Natural killer cell (primary cell): ENCODE measurements at places on chromosomes 12 and 14.

DNA sequence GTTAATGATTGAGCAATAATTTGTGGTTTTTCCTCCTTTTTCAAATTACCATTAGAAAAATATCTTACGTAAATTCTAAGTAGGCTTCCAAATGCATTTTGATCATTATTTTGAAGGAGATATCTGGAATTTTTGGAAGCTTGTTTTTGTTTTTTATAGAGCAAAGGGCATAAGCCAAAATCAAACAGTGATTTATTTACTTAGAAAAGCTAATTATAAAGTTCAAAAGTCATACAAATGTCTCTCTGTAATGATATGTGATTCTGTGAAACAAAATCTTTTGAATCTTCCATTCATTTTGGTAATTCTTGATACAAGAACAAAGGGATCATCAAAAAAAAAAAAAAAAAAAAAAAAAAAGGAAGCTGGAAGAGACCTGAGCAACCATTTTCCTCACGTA is 416.8 kb downstream of the ETNK1 start:
- no peak for DNase-seq

- no peak for DNase-seq
Measured at GRCh38 chr12:76929499-76929898, 50.7 kb upstream of the CSRP2 start.

DNA sequence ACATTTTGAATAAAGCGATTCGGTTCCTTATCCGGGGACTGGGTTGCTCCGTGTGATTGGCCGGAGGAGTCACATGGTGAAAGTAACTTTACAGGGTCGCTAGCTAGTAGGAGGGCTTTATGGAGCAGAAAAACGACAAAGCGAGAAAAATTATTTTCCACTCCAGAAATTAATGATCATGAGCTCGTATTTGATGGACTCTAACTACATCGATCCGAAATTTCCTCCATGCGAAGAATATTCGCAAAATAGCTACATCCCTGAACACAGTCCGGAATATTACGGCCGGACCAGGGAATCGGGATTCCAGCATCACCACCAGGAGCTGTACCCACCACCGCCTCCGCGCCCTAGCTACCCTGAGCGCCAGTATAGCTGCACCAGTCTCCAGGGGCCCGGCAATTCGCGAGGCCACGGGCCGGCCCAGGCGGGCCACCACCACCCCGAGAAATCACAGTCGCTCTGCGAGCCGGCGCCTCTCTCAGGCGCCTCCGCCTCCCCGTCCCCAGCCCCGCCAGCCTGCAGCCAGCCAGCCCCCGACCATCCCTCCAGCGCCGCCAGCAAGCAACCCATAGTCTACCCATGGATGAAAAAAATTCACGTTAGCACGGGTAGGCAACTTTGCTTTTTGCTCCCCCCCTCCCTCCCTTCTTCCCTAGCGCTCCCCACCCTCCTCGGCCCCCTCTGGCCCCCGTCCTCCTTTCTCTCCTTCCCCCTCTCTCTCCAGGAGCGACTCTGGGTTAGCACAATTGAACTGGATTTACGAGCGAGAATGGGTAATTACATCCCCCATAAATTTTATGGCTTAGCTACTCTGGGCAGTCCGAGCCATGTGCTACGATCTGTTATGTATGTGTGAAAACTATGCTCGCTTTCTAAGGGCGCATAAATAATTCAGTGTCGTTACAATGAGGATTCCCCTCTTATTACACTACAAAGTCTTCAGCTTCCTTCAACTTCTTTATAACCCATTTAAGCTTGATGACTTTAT is at the start of gene HOXC4:
HOXC4 (plus strand) TSS at position 85 of the 991 bp plus-strand sequence; CDS start at position 173, 88 bp downstream.
- peak; percentile 61 for DNase-seq

GRCh38 chr14:33714527-33715226 is 236.2 kb downstream of the EGLN3 start:
- DNase-seq = no peak

DNA sequence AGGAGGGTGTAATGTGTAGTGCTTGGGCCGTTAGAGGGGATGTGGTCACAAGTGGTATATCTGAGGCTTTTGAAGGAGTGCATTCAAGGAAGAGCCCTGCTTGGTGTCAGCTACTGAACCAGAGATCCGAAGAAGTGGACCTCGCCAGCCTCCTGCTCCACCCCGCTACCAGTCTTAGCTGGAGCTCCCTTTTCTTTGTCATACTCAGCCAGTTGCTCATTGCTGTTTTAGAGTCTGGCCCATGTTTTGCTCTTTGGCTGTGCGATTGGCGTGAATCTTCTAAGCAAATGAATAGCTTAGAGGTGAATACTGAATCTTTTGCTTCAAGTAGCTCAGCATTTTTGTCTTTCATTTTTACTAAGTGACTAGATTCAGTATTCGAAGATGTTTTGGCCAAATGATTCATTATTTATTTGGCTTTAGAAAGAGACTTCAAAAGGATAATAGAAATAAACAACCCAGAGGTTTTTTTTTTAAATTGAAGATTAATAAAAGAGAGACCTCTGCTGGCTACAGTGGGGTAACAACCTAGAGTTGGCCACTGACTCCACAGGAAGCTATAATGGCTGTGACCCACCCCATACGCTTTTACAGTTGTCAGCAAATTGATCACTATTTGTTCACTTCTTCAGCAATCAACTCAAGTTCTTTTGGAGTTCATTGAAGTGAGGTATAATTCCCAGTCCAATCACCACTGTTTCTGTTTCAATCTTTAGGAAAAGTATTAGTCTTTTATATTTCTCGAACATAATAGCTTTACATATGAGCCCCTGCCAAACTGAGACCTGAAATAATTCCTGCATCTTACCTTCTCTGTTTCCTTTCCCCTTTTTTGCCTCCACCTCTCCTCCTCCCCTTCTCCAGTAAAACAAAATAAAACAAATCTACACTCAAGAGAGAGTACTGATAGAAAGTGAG is 19.9 kb downstream of the CDKN1B start:
- DNase-seq = peak; percentile 80

DNA sequence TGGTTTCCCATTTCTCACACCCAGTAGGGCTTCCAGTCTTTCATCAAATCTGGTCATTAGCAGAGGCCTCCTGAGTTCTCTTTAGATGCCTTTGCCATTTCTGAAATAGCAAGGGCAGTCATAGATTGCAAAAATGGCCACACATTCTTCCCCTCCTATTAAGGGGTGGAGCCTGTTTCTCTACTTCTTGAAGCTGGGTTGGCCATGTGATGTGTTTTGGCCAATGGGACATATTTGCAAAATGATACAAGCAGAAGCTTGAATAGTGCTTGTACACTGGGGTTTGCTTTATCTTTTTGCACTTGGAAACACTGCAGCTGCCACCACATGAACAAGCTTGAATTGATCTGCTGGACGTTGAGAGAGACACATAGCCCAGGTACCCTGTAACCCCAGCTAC is 109.3 kb downstream of the VRK1 start:
- DNase-seq = no peak

DNA sequence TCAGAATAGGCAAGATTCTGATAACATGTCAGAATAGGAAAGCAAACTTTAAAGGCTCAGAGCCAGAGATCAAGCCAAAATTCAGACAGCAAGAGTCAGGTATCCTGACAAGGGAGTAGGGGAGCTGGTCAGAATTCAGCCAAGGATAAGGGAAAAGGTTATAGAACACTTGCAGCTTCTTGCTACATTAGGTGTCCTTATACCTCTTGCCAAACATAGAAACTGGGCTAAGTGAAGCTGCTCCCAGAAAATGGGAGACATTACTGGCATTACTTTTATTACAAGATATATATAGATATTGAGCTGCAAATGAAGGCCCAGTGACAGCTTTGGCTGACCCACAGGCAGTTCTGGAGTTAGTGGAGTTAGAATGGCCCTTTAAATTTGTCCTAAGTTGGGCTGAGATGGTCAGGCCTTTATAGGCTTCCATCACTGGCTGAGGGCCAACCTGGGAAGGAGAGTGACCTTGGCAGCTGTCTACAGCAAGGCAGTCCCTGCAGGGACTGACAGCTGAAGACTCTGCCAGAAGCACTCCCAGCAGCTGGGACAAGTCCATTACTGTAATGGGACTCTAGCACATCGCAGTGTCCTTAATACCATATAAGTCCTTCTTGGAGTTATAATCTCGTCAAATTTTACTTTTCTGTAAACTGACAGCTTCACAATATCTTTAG is 83.0 kb downstream of the LRRC9 start:
- DNase-seq = no peak

GRCh38 chr14:68501614-68502052 is 291.2 kb downstream of the ZFP36L1 start:
- no peak for DNase-seq

DNA sequence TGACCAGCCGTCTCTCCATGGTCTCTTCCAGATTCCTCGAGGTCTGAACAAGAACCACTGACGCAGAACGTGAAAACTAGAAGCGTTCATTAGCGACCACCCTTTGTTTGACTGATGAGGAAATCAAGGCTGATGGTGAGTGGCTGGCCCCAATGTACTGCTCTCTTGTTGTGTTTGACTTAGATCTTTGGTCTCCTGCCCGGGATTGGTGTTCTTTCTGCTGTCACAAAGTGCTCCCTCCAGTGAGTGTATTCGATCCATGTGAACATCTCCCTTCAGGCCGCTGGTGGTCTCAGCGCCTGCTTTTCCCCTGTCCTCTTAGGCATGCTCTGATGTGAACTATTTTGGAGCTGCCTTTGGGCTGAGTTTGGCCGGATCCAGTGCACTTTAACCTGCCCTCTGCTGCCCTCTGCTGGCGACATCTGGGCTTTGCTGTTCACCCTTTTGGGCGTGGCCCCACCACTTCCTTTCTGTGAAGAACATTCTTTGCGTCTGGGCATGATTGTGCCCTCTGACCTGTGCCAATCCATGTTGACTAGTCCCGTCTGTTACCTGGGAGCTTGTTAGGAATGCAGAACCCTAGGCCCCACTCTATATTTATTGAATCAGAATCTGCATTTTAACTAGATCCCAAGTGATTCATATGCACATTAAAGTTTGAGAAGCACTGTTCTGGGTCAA is 279.1 kb downstream of the TTC6 start:
- peak; percentile 80 for DNase-seq

GRCh38 chr12:17866802-17867201 is 223.2 kb downstream of the RERGL start:
- no peak for DNase-seq

- peak; percentile 61 for DNase-seq
Measured at GRCh38 chr12:123269395-123269892, 2.2 kb downstream of the CDK2AP1 start.

GRCh38 chr14:53902307-53902706 is 54.3 kb downstream of the BMP4 start:
- DNase-seq = no peak

DNA sequence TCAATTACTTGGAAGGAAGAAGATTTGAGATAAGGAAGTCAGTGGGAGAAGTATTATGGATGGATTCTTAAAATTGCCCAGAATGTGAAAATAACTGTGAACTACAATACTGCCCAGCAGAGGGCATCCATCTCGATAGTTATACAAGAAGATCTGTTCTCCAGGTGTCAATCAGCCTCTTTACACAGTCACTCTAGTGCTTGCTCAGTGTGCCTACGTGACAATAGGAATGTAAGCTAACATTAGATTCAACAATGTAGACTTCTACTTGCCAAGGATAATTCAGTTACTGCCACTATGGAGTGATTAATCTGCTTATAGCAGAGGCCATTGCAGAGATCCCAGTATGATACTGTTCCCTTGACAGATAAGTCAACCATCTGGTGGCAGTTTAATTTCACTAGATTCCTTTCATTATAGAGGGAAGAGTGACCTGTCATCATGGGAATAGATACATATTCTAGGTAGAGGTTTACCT is 10.6 kb upstream of the MAP4K5 start:
- no peak for DNase-seq

DNA sequence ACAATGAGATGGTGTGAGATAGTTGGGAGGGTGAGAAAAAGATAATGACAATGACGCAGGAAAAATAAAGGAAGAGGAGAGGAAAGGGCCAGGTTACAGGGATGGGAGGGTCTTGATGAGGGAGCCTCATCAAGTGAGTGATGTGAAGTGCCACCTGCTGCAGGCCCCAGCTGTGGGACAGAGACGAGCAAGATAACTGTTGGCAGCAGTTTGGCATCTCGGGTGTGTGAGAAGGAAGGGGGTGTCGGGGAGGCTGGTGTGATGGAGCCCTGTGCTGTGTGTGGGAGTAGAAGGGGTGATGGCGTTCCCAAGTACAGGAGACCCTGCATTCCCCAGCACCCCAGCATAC is 11.4 kb upstream of the TAC3 start:
- DNase-seq = peak; percentile 17

DNA sequence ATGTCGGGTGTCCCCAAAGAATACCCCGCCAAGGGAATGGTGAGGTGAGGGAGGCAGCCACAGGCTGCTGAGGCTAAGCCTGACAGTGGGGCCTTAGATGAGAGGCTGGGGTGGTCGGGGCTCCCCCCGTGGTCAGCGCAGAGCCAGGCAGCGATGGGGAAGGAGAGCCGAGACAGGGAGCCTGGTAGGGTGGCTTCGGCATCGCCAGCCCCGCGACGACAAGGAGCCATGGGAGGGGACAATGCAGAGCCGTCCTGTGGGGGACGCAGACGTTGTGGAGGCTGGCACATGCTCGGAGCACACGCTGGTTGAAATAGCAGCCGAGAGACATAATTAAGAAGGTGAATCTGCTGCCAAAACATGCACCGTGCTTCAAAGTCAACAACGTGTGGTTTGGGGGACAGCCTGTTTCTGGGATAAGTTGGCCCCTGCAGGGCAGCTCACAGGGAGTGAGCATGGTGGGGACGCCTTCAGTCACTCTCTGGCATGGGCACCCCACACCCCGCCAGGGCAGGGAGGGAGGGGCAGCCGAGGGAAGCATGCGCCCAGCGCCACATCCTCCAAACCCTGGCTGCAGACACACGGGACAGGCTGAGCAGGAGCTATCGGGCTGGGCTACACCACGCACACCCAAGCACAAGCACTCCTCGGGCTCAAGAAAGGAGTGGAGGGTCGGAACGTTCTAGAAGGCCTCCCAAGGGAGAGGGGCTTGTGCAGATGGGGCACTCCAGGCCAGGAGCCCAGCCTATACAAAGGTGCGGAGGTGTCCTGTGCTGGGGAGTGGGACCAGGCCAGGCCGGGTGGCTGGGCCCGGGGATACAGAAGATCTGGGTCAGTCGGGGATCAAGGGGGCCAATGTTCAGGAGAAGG is 66.6 kb upstream of the C14orf180 start:
- no peak for DNase-seq

GRCh38 chr12:132447327-132447720 is 42.6 kb upstream of the FBRSL1 start:
- DNase-seq = no peak

DNA sequence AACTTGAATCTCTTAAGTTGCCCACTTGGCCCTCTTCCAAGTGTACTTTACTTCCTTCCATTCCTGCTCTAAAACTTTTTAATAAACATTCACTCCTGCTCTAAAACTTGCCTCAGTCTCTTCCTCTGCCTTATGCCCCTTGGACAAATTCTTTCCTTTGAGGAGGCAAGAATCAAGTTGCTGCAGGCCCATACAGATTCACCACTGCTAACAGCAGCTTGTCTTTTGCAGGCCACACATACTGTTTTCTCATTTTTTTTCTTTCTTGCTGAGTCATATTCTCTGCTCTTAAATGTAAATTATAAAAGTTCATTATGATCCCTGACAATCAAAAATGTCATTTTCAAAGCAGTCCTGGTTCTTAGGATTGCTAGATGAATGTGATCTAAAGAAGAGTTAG is 1820.8 kb upstream of the FLRT2 start:
- no peak for DNase-seq
